Muscle of arm (tissue), 14 donors: ENCODE measurements at places on chromosomes 3 and 15.

- no peak for DNase-seq
These were observed 80.1 kb downstream of the CLDN1 start for GRCh38 chr3:190242147-190242546.

GRCh38 chr15:37678124-37678523, 256.3 kb upstream of the TMCO5A start:
- no peak for DNase-seq

DNA sequence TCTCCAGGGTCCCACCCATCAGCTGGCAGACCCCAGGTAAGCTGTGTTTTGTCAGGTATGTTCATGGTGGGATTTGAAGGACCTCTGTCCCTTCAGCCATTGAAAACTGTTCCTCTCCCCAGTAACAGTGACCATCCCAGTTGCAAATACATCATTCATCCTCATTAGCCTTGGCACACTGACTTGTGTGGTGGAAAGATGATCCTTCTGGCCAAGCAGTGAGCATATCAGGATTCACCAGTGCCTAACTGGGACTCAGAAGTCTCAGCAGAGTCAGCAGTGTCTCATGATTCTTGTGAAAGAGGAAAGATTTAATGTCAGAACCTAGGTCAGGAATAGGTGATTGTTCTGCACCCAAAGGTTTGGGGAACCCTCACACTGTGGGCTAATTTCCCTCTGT, 90.2 kb downstream of the DNAJB8 start:
- DNase-seq = no peak

DNA sequence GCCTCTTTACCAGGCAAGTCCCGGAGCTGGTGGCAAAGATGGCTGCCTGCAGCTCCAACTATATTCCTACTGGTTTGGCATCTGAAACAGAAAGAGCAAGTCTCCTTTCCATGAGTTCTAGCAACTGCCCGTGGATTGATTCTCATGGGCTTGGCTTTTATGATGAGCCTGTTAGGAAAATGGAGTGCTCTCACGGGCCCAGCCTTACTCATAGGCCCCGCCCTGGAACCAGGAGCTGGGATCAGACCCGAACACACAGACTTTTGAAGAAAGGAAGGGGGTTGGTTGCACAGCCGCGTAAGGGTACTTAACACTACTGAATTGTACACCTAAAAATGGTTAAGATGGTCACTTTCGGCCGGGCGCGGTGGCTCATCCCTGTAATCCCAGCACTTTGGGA, 2.9 kb downstream of the NRROS start:
- no peak for DNase-seq

- DNase-seq = no peak
These were observed 33.3 kb upstream of the SACM1L start for GRCh38 chr3:45655906-45656305.

DNA sequence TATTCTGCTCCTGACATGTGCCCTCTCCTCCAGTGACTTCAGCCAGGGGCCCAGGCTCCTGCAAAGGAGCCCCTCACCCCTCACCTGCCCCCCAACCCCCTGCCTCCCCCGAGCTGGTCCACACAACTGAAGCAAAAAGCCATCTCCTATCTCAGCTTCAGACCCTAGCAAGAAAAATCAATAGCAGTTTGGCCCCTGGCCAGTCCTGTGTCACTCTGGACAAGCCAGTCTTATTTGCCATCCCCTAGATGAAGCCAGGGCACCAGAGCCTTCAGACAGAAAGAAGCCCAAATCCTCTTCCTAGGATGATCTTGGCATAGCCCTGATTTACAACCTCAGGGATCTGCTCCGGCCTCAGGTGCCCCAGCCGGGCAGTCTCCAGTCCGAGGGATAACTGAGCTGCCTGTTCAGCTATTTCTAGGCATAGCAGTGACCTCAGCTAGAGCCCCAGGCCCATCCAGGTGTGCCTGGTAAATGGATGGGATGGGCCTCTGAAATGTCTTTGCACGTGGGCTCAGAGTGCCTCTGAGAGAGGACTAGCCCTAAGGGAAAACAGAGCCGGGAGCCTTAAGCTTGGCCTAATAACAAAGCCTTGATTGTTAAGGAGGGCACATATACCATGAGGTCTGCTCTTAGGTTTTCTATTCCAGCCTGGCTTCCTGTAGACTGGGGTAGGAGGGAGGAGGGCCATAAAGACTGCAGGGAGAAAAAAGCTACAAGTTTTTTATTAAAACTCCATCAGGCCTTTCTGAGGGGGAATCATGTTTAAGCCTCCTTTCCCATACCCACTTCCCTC, 242.0 kb downstream of the SHQ1 start:
- DNase-seq = no peak

GRCh38 chr3:182485301-182485700, 308.0 kb upstream of the ATP11B start:
- DNase-seq = no peak

DNA sequence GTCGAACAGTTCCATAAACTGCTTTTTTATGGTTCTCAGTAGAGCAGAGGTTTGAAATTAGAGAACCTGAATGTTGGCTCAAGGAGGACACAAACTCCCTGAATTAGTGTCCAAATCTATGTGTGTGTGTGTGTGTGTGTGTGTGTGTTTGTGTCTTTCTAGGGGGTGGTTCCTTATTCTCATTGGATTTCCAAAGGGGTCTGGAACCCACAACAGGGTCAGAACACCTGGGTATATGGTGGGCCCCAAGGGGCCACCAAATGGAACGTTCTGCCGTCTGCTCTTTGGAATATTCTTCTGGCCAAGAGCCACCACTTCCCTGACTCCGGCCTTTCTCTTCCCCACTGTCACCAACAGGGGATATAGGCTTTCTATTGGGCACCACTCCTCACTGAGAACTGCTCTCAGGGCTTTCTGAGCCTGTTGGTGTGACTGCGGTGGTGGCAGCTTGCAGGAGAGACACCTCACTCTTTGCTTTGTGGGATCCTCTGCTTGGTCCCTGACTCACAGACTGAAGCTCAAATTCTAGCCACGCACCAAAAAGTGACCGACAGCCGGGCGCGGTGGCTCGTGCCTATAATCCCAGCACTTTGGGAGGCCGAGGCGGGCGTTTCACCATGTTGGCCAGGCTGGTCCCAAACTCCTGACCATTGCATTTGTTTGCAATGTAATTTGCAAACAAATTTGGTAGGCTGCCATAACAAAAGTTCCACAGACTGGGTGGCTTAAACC, 47.5 kb upstream of the IDH2 start:
- no peak for DNase-seq

GRCh38 chr15:49145651-49146609, 9.5 kb downstream of the COPS2 start:
- DNase-seq = peak; percentile 29

- DNase-seq = no peak
These were observed 20.5 kb upstream of the IQSEC1 start for GRCh38 chr3:13093687-13094086.

- DNase-seq = no peak
These were observed 3.9 kb upstream of the IGF2BP2 start for GRCh38 chr3:185828755-185829154.

- DNase-seq = peak; percentile 7
These were observed 1.0 kb downstream of the USF3 start for GRCh38 chr3:113695431-113695785.

DNA sequence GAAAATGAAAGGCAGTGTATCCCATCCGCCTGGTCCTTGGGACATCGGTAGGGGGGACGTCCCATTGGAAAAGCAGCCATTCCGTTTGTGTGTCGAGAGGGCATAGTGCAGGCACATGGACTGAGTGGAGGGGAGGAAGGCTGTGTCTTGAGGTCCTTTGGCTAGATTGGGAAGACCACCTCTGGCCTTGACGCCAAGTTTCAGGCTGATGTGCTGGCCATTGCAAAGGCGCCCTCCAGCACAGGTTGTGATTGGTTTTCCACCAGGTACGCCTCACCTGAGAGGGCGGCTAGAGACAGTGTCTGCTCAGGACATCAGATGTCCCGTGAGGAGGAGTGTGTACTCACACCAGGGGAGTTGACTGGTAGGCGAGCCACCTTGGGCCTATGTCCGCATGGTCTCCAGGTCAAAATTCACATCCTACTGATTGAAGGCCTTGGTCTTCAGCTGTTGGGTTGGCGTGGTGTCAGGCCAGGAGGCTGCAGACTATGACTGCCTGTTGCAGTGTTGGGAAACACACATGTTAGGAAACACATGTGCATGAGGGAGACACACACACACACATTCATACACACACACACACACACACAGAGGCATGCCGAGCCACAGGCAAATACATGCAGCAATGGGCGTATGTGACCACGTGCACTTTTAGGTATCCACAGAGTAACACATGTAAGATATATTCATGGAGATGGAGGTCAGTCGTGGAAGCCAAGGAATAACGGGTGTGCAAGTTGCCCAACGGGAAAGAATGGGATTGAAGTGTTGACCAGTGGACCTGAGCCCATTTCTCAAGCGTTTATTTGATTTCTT, 98.4 kb downstream of the SNRPN start:
- DNase-seq = no peak

DNA sequence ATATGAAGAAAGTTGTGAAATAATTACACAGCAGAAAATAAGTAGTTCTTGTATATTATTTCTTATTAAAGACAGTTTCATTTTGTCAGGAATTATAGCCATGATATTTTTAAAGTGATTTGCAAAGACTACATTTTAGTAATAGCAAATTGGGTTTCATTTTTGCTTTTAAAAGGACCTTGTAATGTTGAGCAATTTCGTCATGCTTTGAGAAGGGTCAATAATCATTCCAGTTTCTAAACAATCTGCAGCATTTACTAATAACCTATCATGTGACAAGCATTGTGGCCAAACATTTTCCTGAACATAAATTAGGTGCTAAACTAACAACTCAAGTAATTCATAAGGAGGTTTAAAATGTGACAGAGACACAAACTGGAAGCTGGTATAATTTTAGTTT, 214.4 kb upstream of the CBLB start:
- no peak for DNase-seq

GRCh38 chr15:59557581-59557980, 54.0 kb upstream of the GCNT3 start:
- no peak for DNase-seq

DNA sequence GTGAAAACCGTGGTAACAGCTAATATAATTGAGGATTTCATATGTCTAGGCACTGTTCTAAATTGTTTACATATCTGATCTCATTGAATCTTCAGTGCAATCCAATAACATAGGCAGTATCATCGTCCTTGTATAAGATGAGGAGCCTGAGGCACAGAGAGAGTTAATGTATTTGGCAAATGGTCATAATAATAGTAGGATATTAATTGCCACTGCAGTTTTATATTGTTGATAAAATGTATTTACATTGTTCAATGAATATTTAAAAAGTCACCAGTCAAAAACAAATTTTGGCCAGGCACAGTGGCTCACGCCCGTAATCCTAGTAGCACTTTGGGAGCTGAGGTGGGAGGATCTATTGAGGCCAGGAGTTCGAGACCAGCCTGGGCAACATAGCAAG, 88.5 kb downstream of the EEFSEC start:
- no peak for DNase-seq

- DNase-seq = no peak
These were observed 10.8 kb downstream of the PDCD10 start for GRCh38 chr3:167723872-167724271.

DNA sequence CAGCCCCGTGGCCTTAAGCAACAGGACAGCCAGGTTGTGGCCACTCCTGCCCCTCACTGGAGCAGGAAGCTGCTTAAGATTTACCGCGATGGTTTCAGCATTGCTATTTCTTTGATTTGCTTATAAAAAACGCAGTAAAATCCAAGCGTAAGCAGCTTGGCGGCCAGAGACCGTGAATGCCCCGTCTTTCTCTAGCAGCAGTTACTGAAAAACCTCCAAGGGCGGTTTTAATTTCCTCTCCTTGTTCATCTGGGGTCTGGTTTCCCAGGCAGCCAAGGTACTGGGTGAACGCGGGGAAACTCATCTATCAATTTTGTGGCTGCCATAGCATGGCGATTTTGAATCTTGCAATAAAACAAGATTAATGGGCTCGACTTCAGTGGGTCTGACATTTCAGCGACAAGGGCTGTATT, 130.3 kb downstream of the MINAR1 start:
- DNase-seq = no peak

DNA sequence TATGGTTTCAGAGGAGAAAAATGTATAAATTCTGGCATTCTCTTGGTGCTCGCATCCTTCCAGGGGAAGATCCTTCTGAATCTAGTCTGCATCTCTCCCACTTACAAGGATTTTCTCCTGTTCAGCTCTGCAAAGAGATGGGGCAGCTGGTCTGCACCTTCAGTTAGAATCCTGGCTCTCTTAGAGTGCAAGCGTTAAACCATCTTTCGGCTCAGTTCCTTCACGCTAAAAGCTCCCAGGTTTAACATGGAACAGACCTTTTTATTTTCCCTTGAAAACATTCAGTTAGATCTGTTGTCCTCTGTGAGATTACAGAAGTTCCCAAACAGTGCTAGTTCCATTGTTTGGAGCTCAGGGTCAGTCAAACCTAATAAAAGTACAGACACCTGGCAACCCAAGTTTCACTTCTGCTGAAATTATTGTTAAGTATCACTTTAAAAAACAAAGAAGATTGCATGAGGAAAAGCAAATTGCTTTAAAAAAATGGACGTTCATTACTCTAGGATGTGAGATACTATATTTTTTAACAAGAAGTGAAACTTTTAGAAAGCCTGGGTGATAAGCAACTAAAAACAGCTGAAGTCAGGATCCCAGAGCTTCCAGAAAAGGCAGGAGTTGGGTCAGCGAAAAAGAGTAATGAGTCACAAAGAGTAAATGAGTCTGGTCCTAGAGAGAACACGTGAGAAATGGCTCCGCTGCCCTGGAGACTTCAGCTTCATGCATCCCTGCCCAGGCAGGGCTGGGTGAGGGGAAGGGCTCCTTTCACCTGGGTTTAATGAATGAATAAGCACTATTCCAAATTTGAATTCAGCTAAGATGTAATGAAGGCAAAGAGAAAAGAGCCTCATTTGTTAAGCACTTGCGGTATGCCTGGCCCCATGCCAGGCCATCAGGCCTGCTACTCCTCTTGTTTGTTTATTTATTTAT, 63.3 kb downstream of the ABTB1 start:
- no peak for DNase-seq

DNA sequence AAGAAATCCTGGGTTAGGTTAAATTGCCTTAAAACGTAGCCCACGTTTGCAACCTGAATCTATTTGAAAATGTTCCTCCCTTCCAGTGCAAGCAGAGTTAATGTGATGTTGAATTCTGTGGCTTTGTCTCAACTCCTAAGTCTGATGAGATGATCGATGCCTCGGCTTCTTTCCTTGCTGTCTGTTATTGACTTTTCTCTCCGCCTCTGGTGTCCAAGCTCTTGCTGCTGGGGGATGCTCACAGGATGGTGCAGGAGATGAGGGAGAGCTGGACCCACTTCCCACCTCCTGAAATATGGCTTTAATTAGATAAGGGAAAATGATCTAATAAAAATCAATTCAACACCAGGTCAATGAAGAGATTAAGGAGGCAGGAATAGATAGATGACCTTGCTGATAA, 407.9 kb upstream of the RGMA start:
- DNase-seq = no peak

- no peak for DNase-seq
These were observed 7.7 kb upstream of the DIPK2A start for GRCh38 chr3:143963946-143964345.
